ENCODE measurements at places on chromosomes 3 and 15.

- no peak for DNase-seq
Measured at GRCh38 chr15:74172701-74173379, 670 bp upstream of the ISLR start.

GRCh38 chr3:168876346-168877035 lies 780.8 kb upstream of the GOLIM4 start:
- no peak for DNase-seq

- peak; percentile 83 for DNase-seq
Measured at GRCh38 chr15:67117370-67117769, 52.0 kb downstream of the SMAD3 start.

DNA sequence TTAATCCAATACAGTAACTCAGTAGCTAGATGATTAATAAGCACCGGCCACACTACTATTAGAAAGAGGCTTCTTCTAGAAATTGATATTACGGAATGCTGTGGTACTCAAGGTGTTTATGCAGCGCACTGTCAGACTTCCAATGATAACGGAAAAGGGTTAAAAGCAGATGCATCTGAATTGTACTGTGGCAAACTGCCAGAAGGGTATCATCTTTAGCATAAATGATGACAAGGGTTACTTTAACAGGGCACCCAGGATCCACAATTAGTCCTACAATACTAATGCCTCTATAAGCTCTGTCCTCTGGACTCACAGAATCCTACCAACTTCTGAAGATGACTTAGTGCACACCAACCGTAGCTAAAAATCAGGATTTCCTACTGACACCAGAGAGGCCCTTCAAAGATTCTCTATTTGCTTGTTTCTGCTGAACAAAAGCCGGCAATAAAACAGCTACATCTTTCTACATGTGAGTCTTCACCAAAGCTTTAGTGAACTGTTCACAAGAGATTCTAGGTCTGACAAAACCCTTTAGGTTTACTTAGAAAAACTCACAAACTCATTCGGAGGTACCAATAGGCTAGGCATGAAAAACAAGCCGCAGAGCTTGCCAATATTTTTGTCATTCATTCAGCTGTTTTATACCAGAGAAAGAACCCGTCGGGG lies 7.1 kb downstream of the SATB1 start:
- DNase-seq, result no peak

DNA sequence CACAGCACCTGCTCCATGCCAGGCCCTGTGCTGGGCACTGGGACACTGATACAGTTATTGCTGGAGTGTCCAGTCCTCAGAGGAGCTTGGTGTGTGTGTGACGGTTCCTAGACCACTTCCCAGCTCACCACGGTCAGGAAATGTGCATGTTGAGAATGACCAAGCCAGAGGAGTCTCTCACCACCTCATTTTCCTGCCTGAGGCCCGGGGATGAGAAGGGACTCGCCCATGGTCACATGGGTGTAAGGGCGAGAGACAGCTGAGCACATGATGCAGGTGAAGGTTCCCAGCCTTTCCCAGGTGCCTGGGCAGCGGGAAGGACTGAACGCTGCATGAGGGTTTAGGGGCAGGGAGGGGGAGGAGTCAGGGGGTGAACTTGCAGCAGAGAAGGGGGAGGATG lies 180.9 kb upstream of the TLE3 start:
- DNase-seq, result no peak
